Stimulated activated CD4-positive, alpha-beta T cell treated with anti-CD3 and anti-CD28 coated beads, Interleukin-2, amount 100 ng/mL, for 24 hours (primary cell): ENCODE measurements at places on chromosomes 13 and 19.

DNA sequence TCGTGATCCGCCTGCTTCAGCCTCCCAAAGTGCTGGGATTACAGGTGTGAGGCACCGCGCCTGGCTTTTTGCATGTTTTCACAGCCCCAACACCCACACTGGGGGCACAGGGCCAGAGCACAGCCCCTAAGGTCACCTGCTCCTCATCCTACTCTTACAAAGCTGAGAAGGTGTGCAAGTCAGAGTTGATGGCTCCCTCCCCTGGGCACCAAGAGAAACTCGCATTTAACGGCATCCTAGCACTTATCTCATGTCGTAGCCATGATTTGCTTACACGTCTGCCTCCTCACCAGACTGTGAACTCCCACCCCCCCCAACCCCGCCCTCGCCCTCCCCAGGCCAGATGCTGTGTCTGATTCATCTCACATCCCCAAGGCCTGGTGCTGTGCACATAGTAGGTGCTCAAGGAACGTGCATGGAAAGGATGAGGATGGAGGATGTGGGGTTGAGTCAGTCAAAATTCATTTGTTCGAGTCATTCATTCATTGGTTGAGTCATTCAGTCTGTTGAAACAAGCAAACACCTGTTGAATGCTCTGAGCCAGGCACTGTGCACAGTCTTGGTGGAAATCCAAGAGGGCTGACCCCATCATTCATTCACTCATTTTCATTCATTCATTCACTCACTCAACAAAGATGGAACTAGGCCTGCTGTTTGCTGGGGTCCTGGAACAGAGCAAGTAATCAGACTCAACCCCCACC, 11.3 kb downstream of the SHANK1 start:
- DNase-seq = no peak

DNA sequence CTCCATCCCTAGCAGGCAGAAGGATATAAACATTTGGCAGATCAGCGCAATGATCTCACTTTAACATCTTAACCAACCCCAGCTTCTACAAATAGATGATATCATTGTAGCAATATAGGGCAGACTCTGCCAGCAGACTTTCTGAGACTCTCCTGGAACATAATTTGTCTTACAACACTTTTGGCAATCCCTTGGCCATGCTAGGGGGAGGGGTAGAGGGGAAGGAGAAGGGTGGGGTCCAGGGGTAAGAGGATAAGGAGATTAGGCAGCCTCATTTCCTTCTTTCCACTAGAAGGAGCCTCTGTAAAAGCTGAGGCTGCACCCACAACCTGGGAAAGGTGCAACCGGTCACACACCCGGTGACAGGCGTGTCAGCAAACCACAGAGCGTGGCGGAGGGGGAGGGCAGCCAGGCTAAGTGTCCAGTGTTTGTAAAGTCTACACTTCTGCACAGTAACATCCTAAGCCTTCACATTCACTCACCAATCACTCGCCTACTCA, 8.7 kb upstream of the UBAC2 start:
- no peak for DNase-seq

- no peak for DNase-seq
These were observed 48.7 kb upstream of the RANBP3 start for GRCh38 chr19:6026390-6027227.

DNA sequence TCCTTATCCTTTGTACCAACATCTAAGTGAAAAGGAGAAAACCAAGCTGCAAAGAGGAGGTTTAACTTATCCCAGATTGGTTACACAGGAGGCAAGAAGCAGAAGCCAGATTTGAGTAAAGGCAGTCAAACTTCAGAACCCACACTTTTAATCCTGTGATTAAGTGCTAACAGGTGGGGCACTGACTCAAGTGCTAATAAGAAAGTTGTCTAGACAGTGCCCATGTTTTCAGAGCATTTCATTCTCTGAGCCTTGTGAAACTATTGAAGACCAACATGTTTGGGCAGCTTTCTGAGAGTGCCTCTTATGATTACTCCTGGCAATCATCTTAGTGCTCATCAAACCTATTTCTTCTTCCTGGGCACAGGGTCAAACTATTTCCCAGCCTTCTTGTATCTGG, 380.8 kb downstream of the KCNRG start:
- DNase-seq = no peak

DNA sequence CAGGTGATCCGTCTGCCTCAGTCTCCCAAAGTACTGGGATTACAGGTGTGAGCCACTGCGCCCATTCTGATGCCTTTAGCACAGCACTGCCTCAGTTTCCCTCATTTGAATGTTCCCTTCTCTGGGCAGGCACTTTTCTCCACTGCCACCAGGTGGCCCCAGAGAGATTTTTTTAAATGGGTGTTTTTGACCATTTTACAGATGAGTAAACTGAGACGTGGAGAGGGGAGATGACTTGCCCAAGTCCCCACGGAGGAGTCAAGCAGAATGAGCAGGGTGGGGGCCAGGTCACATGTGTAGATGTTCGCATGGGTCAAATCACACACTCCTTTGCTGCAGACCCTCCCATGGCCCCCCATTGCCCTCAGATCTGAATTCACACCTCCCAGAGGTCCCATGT, 3.2 kb upstream of the PDE4C start:
- DNase-seq = no peak

DNA sequence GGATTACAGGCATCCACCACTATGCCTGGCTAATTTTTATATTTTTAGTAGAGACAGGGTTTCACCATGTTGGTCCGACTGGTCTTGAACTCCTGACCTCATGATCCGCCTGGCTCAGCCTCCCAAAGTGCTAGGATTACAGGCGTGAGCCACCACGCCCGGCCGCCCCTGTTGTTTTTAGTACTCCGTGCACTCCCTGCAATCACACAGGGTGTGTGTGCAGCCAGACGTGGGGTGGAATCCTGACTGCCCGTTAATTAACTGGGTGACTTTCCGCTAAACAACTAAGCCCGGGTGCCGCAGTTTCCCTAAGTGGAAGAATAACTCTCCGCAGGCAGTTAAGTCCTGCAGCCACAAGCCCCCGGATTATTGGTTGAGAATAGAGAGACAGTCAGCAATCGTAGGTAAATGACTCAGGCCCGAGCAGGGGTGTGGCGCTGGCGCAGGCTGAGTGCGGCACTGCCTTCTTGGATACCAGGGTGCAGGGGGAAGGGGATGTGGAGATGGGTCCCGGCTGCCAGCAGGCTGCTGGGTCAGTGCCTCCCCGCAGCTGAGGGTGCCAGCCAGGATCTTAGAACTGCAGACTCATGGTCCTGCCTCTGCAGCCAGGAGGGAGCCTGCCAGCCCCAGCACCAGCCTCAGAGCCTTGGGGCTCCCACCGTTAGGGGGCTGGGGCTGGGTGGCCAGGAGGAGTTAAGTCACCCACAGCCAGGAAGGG, 6.1 kb upstream of the FXYD3 start:
- no peak for DNase-seq
